ENCODE measurements at places on chromosomes 5 and 9. TPM values are rescaled to one million over a fixed set of nuclear protein-coding genes. Genes with fewer than 3 reads are reported as not detected.

The SPAG8 gene
- 0.34 TPM for total RNA-seq

The CHSY3 gene
- 0.07 TPM for total RNA-seq

The LCN2 gene
- total RNA-seq = 3.4 TPM

The CIZ1 gene
- total RNA-seq = 91.5 TPM

The BNC2 gene
- total RNA-seq = 6.7 TPM

The GAS1 gene
- 0.09 TPM for total RNA-seq

The SVEP1 gene
- total RNA-seq = 1.7 TPM

The F12 gene
- total RNA-seq = 15.9 TPM

The RANBP3L gene
- not detected for total RNA-seq

The TAF1L gene
- not detected for total RNA-seq

The ARID3C gene
- total RNA-seq = 0.17 TPM

The SLC1A3 gene
- total RNA-seq = 0.05 TPM

The TRIM7 gene
- total RNA-seq = 40.4 TPM

The FOXD4L3 gene
- total RNA-seq = 0.14 TPM

The IL33 gene
- total RNA-seq = 0.61 TPM

The PNPLA7 gene
- total RNA-seq = 0.44 TPM

The FAM221B gene
- not detected for total RNA-seq

The SLC34A3 gene
- 0.15 TPM for total RNA-seq

The GFI1B gene
- total RNA-seq = 0.09 TPM

The CDC20B gene
- total RNA-seq = 0.07 TPM

The OSMR gene
- 59.6 TPM for total RNA-seq

The NUP214 gene
- 25.5 TPM for total RNA-seq

The PCDHA5 gene
- 0.70 TPM for total RNA-seq

The PCDHGA2 gene
- total RNA-seq = 0.40 TPM

The ANKRD33B gene
- 10.5 TPM for total RNA-seq

The SPINK6 gene
- total RNA-seq = 0.75 TPM

The APBA1 gene
- total RNA-seq = 0.28 TPM

The RBM22 gene
- 44.0 TPM for total RNA-seq

The SCGB3A2 gene
- total RNA-seq = not detected

The HARS1 gene
- total RNA-seq = 77.2 TPM

The SPINK7 gene
- not detected for total RNA-seq

The LCN10 gene
- 0.14 TPM for total RNA-seq
